Activated CD8-positive, alpha-beta T cell treated with anti-CD3 and anti-CD28 coated beads for 36 hours (primary cell): ENCODE measurements at places on chromosomes 3 and 15. TPM values are rescaled to one million over a fixed set of nuclear protein-coding genes. Genes with fewer than 3 reads are reported as not detected.

DNA sequence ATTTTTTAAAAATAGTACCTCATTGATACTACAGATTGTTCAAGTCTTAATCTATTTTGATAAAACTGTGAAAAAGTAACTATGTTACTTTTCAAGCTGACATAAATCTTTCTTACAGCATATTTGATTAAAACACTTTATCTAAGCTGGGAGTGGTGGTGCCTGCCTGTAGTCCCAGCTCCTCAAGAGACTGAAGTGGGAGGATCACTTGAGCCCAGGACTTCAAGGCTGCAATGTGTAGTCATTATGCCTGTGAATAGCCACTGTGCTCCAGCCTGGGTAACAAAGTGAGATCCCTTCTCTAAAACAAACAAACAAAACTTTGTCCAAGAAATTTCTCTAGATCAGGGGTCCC, 59.6 kb upstream of the NEDD4 start:
- no peak for DNase-seq

EPHB1 gene
- 0.78 TPM for total RNA-seq

GRCh38 chr3:54123003-54123775, 837 bp downstream of the CACNA2D3 start:
- no peak for DNase-seq

GRCh38 chr15:97645758-97646157, 314.7 kb upstream of the ARRDC4 start:
- DNase-seq: no peak

GRCh38 chr3:196280689-196281440, 6.7 kb downstream of the PCYT1A start:
- DNase-seq: peak; percentile 75

DNA sequence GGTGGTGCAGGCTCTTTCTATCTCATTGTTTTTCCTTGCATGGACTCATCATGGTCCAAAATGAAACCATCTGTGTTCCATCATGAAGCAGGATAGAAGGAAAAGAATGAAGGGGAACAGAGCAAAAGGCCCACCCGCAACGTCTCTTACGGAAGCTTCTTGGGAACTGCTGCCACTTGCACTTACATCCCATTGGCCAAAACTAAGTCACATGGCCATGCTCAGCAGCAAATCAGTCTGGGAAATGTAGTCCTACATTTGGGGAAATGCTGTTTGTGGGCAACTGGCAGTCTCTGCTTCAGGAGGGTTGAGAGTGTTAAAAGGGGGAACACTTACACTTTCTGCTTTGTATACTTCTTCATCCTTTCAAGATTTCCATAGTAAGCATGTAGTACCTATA, 191.6 kb downstream of the SV2B start:
- peak; percentile 25 for DNase-seq

- DNase-seq: no peak
These were observed 72.1 kb upstream of the OXTR start for GRCh38 chr3:8841472-8841871.

- no peak for DNase-seq
These were observed 234.2 kb downstream of the WNT5A start for GRCh38 chr3:55252921-55253320.

BCHE gene
- not detected for total RNA-seq

DNA sequence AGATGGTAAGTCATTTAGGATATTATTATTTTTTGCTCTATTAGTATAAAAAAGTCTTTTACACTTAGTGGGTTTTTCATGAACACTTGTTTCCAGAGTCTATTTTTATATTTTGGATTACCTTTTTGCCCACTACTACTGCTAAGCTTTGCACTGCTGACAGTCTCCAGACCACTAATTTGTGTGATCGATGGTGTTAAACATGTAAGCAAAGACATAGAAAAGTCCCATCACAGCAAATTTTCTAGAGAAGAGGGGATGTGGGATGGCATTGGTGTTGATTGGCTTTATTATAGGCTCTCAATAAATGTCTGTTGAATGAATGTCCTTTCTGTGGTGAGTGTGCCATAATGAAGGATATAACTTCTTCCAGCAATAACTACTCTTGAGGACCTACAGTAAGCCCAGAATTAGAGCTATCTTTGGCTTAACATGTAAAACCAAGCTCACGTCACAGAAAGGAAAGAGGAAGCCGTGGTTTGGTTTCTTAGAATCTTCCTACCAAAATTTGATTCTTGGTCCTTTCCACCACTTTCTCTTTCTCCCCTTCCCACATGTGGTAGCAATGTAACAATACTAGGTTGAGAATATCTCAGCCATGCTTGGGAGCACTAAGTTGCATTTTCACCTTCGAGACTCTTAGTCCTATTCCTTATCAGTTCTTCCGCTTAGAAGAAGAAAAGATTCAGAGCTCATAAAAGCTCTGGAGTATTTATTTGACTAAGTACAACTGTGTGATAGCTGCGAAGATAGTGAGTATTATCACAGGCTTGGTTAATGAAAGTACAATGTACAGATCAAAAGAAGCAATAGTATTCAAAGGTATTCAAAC, 90.6 kb upstream of the UMPS start:
- peak; percentile 56 for DNase-seq

TRPM1 gene
- not detected for total RNA-seq

- no peak for DNase-seq
These were observed 9.2 kb upstream of the FNDC3B start for GRCh38 chr3:172030181-172030580.

CHST13 gene
- total RNA-seq: not detected

DNA sequence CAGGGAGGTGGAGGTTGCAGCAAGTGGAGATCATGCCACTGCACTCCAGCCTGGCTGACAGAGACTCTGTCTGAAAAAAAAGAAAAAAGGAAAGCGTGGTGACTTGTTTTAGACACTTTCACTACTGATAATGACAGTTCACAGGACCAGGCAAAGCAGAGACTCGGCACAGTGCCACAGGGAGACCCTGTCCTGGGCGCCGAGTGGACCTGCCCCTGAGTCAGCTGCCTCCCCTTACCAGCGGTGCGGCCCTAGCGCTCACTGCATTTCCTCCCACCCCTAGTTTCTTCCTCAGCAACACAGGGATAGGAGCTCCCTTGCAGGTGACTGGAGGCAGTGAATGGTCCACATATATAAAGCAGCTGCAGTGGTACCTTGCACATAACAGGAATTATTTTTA, 38.7 kb upstream of the NSMCE3 start:
- no peak for DNase-seq

DCLK3 gene
- not detected for total RNA-seq

LSAMP gene
- not detected for total RNA-seq

KLHL6 gene
- 32.6 TPM for total RNA-seq

LMCD1 gene
- total RNA-seq: 2.2 TPM

- DNase-seq: no peak
These were observed 40.8 kb downstream of the MGLL start for GRCh38 chr3:127781411-127782001.

DNA sequence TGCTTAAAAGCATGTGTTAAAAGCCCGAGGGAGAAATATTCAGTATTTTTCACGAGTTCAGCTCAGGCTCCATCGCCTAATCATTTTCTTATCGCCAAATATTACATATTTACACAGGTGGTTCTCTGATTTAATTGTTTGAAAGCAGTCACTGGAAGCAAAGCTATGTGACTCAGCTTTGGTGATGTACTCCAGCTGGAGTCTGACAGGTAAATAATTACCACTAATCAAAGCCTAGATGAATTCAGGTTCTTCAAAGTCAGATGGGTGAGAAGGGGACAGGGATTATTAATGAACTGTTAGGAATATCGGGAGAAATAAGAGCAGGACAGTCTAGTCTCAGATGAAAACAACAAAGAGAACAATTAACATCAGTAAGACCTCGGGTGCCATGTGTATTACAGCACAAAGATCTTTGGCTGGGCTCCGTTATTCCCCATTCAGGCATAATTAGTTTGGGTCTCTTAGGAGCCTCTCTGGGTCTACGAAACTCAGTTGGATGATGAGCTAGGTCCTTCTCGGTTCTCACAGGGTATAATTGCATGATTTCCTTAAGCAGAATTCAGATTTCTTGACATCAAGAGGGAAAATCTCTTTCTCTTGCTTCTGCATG, 331.7 kb upstream of the ADAMTS9 start:
- DNase-seq: no peak

DUOXA2 gene
- not detected for total RNA-seq

MEGF11 gene
- not detected for total RNA-seq

DNA sequence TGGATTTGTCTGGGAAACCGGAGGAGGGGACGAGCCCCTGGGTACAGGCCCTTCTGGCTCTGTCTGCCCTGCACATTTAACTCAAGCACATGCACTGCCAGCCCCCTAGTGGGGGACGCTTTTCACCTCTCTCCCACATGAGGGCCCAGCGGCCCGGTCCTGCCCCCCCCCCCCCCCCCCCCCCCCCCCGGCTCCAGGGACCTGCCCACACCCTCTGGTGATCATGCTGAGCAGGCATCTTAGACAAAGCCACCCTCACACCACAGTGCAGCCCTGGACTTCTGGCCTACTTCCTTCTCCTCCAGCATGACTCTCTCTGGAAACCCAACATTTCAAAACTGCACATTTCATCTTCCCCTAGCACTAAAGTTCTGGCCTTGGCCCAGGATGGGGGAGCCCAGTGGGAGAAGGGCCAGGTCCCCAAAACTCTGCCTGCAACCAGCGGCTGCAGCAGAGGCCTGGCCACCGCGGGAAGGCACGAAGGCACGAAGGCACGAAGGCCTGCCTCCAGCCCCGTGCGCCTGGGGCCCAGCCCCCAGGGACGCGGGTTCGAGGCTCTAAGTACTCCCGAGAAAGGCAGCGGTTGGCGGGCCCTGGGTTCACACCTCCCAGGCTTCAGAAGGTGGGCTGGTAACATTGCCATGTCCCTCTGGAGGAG, 14.1 kb downstream of the KLF15 start:
- no peak for DNase-seq

- DNase-seq: no peak
These were observed 224.0 kb downstream of the GREM1 start for GRCh38 chr15:32941823-32942222.

DNA sequence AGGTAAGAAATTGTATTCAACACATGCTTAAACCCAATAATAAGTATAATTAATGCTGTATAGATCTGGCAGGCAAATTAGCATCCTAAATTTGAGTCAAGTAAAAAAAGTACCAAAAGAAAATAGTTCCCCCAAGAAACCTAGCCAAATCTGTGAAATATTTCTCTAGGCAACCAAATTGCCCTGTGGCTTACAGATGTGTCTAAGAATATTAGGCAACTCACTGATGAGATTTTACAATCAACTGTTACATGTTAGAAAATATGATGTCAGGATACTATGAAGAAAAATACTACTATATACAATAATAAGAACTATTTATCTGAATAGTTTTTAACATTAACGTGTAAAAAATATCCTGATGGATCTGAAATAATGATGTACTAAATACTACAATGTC, 397.1 kb downstream of the TIGIT start:
- DNase-seq: no peak

GRCh38 chr3:179299999-179300613, 22.7 kb upstream of the ZNF639 start:
- DNase-seq: no peak

DNA sequence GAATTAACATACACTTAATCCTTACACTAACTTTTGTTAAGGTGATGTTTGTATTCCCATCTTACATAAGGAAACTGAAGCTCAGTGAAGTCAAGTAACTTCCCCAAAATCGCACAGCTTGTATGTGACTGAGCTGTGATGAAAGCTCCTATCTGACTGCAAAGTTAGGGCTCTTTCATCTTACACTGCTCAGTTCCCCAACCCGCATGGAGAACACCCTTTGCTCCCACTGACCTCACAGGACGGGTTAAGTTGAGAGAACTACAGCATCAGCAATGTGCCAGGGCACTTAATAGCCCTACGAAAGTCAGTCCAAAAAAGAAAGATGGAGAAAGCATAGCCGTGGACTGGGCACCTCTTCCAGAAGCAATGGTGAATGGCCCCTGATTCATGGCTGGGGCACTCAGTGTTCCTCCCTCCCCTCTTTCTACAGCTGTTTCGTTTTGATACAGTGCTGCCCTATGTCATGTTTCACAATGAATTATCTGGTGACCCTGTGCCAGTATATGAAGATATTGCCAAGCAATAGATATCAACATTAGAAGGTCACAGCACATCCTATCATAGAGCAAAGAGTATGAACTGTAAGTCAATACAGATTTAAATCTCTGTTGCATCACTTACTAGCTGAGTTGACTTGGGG, 38.0 kb downstream of the CADPS start:
- no peak for DNase-seq

DNA sequence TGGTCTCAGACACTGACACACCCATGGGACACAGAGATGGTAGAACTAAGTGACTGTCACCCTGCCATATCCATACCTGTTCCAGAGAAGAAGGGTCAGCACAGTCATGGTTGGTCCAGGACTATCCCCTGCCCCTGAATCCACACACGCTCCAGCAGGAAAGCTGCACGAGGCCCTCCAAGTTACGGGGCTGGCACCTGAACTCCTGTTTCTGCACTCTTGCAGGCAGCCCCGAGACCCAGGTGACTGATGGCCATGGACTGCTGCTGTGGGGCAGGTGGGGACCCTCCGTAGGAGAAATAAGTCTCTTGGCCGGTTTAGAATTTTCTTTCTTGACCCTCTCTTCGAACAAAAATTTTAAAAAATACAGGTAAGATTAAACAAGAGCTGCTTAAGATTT, 30.6 kb downstream of the CHDH start:
- DNase-seq: no peak

DNA sequence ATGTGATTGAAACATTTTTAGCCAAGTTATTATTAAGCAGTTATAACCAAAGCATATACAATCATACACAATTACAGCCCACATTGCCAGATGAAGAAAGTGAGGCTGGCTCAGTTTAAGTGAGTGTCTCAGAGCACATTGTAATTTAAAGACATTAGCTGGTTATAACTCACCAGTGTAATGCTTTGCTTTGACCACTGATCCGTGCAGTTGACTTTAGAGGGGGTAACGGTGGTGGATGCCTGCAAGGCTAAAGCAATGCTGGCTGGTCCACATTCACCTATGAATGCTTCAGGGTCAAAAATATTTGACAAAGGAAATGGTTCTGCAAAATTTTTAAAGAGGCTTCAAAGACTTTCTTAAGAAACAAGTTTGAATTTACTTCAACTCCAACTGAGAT, 1.2 kb downstream of the C3orf85 start:
- no peak for DNase-seq

GRCh38 chr3:127834771-127835170, 12.5 kb upstream of the MGLL start:
- no peak for DNase-seq

DNA sequence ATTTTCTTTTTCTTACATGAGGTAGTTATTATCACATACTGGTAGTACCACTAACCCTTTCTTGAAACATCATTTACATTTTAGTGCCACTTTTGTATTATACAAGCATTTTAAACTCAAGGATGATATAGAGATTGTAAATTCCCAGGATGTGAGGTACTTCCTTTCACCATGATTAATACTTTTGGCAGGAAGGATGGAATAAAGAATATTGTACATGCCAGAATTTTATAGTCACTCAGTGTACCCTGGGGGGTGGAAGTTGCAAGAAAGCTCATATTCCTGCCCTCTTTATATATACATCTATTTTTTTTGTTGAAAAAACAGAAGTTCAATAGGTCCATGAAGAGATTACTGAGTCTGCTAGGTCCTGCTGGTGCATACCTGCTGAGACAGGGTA, 141.0 kb upstream of the PLSCR5 start:
- no peak for DNase-seq
